GM12878 (cell line): ENCODE measurements at places on chromosomes 4 and X.

GRCh38 chr4:174036576-174036975 lies 246.9 kb downstream of the FBXO8 start:
- DNase-seq = no peak

DNA sequence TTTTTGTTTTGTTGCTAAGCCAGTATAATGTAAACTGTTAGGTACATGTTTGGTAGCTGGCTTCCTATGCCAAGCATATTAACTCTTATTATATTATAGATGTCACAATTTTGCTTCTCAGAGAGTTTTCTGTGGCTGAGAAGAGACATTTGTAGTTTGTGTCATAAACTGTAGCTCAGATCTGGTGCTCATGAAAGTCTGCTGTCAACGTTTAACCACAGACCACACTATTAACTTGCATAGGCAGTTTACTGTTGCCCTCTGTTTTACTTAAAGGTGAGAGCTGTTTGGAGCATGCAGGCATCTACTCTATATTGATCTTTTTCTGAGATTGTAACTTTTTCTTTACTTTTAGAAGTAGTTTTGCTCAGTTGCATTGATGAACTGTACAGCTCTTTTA lies 166.8 kb downstream of the TLL1 start:
- no peak for DNase-seq

DNA sequence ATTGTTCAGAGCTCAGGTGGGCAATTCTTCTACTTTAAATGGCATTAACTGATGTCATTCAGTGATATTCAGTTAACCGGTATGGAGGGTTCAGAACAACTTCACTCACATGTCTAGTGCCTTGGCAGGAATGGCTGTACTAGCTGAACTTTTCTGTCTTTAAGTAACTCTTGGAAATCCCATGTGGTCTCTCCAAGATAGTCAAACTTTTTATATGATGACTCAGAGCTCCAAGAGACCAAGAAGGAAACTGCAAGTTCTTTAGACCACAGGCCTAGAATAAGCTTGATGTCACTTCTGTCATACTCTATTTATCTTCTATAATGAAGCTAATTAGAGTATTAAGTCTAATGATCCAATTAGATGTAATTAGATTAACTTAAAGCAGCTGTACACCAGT lies 24.9 kb downstream of the LHFPL1 start:
- DNase-seq = no peak

GRCh38 chrX:104195489-104196084 lies 29.3 kb downstream of the FAM199X start:
- DNase-seq = no peak

DNA sequence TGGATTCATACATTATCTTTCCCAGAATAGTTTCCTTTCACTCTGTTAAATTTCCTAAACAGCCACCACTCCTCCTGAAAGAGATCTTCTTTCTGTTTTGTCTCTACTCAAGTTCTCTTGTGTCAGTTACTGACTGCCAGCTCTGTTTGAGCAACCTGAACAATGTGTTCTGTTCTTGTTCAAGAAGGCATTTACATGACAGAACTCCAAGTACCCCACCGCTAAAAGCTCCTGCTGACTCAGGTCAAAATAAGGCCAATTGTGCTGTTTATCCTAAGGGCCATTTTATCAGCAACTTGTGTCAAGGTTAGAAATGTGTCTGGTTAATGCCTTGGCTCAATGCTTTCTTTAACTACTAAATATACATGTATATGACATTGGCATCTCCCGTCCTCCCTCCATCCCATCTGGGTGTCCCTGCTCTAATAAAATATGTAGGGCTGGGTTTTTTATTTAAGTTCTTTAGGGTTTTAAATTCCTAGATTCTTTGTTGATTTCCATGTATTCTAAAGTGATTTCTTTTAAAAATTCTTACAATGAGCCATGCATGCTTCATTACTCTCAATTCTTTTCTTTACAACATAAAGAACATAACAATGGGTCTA lies 144.3 kb upstream of the PAQR3 start:
- DNase-seq = no peak

DNA sequence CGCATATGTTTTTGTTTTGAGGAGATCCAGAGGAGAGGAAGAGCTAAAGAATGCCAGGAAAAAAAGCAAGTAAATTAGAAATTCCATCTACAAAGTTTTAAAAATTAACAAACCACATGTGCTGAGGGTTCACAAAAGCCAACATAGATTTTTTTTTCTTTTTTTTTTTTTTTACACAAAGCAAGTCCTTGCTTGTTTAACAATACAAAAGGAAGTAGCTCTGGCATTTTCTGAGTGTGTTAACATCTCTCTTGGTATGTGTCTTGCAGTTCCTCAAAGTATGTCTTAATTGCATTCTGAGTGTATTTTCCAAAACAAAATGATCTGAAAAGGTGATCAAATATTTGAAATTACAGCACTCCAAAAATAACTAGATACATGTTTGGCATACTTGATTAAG lies 1682.7 kb upstream of the AGA start:
- no peak for DNase-seq

DNA sequence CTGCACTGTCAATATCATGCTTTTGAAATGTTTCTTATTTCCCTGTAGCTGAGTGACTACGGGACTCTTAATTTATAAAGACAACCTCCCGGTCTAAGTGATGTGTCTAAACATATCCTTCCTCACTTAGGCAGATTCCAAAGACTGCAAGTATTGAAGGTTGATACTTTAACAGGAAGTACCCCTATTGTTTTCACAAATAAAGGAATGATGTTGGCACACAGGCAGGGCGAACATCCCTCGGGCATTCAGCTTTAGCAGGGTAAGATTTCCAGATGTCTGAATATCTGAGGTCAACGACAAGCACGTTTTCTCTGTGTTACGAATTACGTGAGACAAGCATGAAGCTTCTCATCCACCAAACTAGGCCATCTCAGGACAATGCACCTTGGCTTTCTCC lies 638.0 kb upstream of the FRG1 start:
- no peak for DNase-seq

DNA sequence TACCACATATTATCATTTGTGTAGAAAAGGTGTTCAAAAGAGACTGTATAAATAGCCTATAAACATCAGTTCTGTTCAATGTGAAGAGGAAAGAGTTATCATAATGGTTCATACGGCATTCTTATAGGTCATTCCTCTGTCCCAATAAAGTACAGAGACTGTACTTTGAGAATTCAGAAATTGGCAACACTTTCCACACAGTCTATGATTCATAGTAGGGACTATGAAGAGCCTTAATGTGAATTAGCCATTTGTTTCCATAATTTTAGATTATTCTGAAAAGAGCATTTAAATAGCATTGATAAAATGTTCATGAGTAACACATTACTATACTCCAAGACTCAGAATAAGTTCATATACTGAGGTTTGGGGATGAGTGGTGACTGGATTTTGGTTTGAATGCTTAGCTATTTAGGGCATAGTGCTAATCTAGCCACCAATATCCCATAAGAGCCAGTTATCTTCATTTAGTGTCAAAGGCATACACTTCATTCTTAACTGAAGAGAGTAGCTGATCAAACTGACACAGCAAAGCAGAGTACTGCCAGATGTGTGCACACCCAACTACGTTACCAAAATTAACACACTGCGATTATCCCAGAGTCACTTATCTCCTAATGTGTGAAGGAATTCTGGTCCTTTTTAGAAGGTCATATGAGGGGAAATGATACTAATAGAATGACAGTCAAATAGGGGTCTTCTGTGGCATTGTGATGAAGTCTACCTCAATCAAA lies 10.2 kb downstream of the ANK2 start:
- DNase-seq = no peak

DNA sequence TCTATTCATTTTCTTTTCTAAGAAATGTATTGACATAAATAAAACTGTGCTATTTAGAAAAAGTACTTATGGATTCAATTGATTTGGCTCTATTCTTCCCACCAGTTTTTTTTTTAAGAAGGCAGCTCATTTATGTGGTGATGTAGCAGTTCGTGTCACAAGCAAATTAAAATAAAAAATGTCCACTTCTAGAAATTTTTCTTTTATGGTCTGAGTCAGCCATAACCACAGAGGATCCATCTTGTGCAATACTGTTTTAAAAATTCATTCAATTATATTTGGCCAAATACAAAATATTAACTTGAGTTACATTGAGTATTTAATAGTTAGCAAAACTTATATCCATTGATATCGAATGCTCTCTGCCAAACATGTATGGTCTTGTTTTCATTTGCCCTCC lies 207.9 kb upstream of the FAT1 start:
- no peak for DNase-seq

- DNase-seq = no peak
Observed at GRCh38 chrX:69615342-69615741, 571 bp upstream of the EDA start.

GRCh38 chr4:110624398-110624780 lies 1.5 kb upstream of the PITX2 start:
- DNase-seq = no peak

DNA sequence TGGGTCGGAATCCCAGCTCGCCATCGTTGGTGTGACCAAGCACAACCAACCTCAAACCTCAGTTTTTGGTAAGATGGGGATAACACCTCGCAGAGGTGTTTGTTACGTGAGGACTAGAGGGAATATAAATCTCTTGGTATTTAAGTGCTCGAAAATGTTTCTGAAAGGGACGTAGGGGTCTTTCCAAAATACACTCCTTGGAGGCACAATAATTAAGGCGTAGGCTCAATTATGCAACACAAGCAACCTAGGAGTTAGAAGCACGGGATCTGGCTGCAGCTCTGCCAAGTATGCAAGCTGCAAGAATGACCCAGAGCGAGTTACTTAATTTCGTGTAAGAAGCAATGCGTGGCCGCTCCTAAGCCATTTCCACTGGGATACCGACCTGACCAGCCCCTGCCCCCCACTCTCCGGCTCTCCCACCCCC lies 552 bp downstream of the ADH5 start:
- no peak for DNase-seq

DNA sequence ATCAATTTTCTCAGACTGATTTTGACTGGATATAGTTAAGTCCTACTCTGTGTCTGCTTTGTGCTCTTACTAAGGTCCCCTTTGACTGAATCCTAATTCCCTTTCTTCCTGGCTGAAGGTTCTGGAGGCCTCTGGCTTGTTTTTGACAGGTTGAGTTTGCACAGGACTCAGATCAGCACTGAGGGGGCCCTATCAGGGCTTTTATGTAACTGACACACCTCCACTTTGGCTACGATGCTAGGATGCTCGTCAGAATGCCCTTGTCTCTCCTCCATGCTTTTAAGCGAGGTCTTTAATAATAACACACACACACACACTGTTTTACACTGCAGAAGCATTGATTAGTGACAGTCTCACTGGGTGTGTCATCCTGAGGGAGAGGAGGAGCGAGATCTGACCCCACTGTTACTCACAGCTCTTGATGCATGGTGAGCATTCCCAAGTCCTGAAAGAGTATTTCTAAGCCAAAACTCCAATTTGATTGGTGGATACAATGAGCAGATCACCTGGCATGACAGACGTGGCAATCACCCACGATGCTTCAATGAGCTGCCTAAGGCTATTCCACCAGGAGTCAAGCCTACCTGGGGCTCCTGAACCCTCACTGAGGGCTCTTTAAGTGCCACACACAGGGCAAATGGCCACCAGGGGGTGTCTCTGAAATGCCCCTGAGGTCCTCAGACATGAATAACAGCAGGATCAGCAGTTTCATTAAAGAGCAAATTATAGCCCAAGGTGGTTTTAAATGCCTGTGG lies 130.4 kb upstream of the CPEB2 start:
- DNase-seq = no peak

DNA sequence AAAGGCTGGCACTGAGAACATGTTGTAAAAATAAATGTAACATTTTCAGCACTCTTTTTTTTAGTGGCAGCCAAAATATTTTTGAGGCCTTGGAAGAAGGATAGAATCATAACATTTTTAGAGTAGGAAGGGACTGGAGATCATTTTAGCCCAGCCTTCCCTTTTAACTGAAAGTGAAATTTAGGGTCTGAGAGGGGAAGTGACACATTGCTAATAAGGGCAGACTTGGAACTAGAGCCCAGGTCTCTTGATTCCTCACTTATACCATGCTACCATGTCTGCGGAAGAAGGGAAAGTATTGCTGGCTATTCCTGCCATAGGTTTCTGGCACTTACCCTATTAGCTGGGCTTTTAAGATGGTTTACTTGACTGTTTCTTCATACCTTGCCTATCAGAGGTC lies 4.8 kb downstream of the WDR44 start:
- DNase-seq = no peak

DNA sequence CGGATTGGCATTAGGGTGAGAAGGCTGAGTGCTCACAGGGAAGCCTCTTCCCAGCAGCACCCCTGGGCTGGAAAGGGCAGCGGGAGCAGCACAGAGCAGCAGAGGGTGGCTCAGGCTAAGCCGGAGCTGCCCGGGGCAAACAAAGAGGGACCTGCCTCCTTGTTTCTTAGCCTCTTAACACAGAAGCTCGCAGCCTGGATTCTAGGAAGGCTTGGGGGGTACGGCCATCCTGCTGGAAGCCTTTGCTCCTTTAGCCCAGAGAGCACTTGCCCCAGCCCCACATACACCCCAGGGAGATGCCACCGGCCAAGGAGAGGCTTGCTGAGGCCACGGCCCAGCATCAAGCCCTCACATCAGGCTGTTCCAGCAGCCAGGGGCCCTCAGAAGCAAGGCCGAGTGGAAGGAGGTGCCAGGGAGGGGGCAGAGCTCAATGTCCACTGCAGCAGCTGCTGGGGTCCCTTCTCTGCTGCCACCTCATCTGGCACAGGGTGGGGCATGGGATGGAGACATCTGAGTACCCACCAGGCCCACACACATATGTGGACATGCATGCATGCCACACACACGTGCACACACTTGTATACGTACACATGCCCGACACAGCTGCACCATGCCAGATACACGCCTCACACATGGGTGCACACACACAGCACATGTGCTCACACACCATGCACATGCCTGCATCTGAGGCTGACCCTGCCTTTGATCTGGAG lies 20.3 kb upstream of the SPON2 start:
- DNase-seq = no peak
